Right lobe of liver (tissue), 6 donors: ENCODE measurements at places on chromosomes 1 and 21. TPM values are rescaled to one million over a fixed set of nuclear protein-coding genes. Genes with fewer than 3 reads are reported as not detected.
A peak's percentile ranks its signal among the peaks of the same experiment; 100 is the strongest.

DNA sequence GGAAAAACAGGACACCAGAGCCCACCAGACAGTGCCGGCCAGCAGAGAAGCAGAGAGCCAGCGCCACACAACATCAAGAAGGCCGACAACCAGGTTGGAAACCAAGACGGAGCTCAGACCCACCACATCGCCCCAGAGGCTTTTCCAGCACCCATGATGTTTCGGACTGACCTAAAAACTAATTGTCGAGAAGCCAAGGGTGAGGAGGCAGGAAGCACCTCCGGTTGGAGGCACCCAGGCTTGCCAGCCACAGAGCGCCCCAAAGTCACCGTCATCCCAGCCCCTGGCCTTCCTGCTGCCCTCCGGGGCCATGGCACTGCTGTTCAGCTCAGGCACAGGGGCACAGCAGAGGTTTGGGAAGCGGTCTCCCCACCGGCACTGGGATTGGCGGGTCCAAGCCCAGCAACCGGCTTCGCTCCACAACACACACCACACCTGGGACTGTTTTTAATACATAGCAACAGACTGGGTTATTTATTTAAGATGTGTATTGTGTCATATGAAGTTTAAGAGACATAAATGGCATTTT is 67.2 kb downstream of the SLC37A1 start:
- no peaks in the 10 kb centered on the region for H3K27me3 ChIP-seq
- H3K36me3 ChIP-seq, result no peaks in the 10 kb centered on the region
- peak; percentile 43 for DNase-seq
- no peak overlapping the region for H3K4me3 ChIP-seq

- H3K27me3 ChIP-seq, result no peaks in the 10 kb centered on the region
- H3K27ac ChIP-seq, result no peak overlapping the region
- no peak overlapping the region for H3K4me3 ChIP-seq
- no peaks in the 10 kb centered on the region for H3K36me3 ChIP-seq
- no peak for DNase-seq
These were observed 90.9 kb downstream of the GIPC2 start for GRCh38 chr1:78136680-78137079.

CFHR1 gene
- 490 TPM for total RNA-seq

GRCh38 chr1:23585321-23586022 is 26.2 kb upstream of the ID3 start:
- no peak for DNase-seq
- H3K4me3 ChIP-seq, result no peak overlapping the region
- no peaks in the 10 kb centered on the region for H3K36me3 ChIP-seq
- H3K4me1 ChIP-seq, result no peaks in the 10 kb centered on the region

FRRS1 gene
- 29.3 TPM for total RNA-seq

GRCh38 chr1:27299385-27300271 is 22.3 kb upstream of the TMEM222 start:
- no peak for DNase-seq
- no peaks in the 10 kb centered on the region for H3K27me3 ChIP-seq
- H3K36me3 ChIP-seq, result no peaks in the 10 kb centered on the region
- H3K4me3 ChIP-seq, result no peak overlapping the region
- no peaks in the 10 kb centered on the region for H3K4me1 ChIP-seq

GRCh38 chr21:45534636-45535331 is 7.5 kb downstream of the SLC19A1 start:
- no peaks in the 10 kb centered on the region for H3K27me3 ChIP-seq
- no peak overlapping the region for H3K4me3 ChIP-seq
- DNase-seq, result peak; percentile 87
- H3K4me1 ChIP-seq, result peaks cover 7% of the 10 kb centered on the region

GRCh38 chr1:243758647-243759046 is 91.4 kb downstream of the AKT3 start:
- H3K36me3 ChIP-seq, result no peaks in the 10 kb centered on the region
- no peak for DNase-seq
- no peak overlapping the region for H3K27ac ChIP-seq
- no peaks in the 10 kb centered on the region for H3K4me1 ChIP-seq
- no peaks in the 10 kb centered on the region for H3K27me3 ChIP-seq

DNA sequence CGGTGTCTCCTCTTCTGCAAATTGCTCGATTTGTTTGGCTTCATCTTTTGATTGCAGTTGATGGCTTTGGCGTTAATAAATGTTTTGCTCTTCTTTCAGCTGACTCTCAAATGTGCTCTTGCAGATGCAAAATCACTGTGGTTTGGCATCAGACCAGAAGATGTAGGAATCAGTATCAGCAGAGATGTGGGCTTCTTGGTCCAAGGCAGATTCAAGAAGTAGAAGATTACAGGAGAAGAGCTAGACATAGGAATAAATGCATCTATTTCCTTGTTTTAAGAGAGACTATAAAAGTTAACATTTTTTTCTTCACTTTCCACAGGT is 59.8 kb upstream of the BACH1 start:
- no peaks in the 10 kb centered on the region for H3K27me3 ChIP-seq
- no peak overlapping the region for H3K27ac ChIP-seq
- no peaks in the 10 kb centered on the region for H3K4me1 ChIP-seq
- no peak for DNase-seq
- H3K36me3 ChIP-seq, result no peaks in the 10 kb centered on the region
- H3K4me3 ChIP-seq, result no peak overlapping the region

GRCh38 chr1:28507247-28507645 is 1.4 kb downstream of the RCC1 start:
- H3K4me1 ChIP-seq, result peaks cover 5% of the 10 kb centered on the region
- peaks cover 16% of the 10 kb centered on the region for H3K36me3 ChIP-seq
- DNase-seq, result no peak
- no peaks in the 10 kb centered on the region for H3K27me3 ChIP-seq
- peak overlapping the region; percentile 72 for H3K4me3 ChIP-seq

- no peak overlapping the region for H3K4me3 ChIP-seq
- no peak overlapping the region for H3K27ac ChIP-seq
- H3K36me3 ChIP-seq, result no peaks in the 10 kb centered on the region
- H3K27me3 ChIP-seq, result no peaks in the 10 kb centered on the region
These were observed 72.6 kb upstream of the TARDBP start for GRCh38 chr1:10939654-10940450.

- no peaks in the 10 kb centered on the region for H3K27me3 ChIP-seq
- no peaks in the 10 kb centered on the region for H3K36me3 ChIP-seq
- no peak overlapping the region for H3K4me3 ChIP-seq
- H3K27ac ChIP-seq, result no peak overlapping the region
- no peak for DNase-seq
- no peaks in the 10 kb centered on the region for H3K4me1 ChIP-seq
These were observed 168.8 kb downstream of the TNR start for GRCh38 chr1:175574566-175574965.

SELP gene
- total RNA-seq, result 0.70 TPM

GRCh38 chr1:16072616-16073484 is 601 bp downstream of the FAM131C start:
- no peaks in the 10 kb centered on the region for H3K27me3 ChIP-seq
- peaks cover 7% of the 10 kb centered on the region for H3K4me1 ChIP-seq
- DNase-seq, result no peak
- no peaks in the 10 kb centered on the region for H3K36me3 ChIP-seq
- H3K4me3 ChIP-seq, result no peak overlapping the region

DNA sequence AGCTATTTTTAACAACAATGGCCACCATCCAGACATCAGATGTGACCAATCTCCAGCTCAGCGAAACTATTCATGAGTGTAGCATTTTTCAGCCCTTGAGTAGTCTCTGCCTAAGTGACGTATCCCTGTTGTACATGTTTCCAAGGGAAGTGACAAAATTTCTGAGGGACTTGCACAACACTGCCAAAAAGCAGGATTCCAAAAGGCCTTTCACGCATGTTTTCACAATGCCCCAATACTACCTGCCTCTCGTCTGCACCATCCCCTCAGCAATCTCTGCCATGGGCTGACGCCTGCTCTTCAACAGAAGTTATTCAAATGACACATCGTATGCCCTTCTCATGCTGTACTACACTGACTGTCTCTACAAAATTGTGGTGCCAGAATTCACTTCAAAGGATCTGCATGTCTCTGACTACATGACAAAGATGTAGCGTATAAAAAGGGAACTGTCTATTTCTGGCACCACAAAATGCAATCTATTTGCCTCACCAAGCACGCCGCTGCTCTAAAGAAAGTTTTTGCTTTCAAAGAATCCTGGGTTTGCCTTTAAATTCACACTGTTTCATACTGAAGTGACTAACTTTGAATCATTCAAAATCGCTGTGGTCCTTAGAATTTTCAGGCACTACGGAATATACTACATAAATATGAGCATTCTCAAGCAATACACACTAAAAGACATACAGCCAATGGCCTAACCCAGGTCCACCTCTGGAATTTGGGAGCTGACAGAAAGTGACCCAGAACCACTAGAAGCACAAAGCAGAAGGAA is 32.9 kb downstream of the JAK1 start:
- no peaks in the 10 kb centered on the region for H3K36me3 ChIP-seq
- DNase-seq, result no peak
- peaks cover 6% of the 10 kb centered on the region for H3K4me1 ChIP-seq
- no peaks in the 10 kb centered on the region for H3K27me3 ChIP-seq
- peak overlapping the region; percentile 48 for H3K27ac ChIP-seq

DNA sequence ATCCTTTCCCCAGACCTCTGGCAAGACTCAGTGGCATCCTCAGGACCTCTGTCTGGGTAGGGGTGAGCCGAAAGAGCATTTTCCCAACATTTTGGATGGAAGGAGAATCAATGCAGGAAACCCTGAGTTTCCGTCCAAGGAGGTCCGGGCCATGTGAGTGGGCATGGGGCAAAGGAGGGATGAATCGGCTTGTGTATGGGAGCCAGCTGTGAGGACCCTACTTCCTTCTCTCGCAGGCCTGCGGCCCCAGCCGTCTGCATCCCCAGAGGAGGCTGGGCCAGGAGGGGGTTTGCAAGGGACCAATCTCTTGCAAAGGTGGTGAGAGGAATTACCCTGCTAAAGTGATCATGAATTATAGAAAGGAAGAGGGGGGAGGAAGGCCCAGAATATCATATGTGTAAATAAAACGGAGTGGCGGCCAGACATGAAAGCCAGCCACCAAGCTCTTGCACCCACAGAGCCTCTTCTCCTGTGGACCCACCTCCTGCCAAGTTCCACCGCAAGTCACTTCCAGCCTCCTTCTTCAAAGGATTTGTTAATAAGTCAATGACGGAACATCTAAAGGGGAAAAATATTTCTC is 48.2 kb upstream of the POU3F1 start:
- no peaks in the 10 kb centered on the region for H3K36me3 ChIP-seq
- H3K4me1 ChIP-seq, result no peaks in the 10 kb centered on the region
- no peak overlapping the region for H3K4me3 ChIP-seq
- DNase-seq, result no peak
- H3K27me3 ChIP-seq, result no peaks in the 10 kb centered on the region

LDLRAD1 gene
- total RNA-seq, result 0.57 TPM

APCS gene
- total RNA-seq, result 1,116 TPM

ANKRD34A gene
- total RNA-seq, result 0.19 TPM

DNA sequence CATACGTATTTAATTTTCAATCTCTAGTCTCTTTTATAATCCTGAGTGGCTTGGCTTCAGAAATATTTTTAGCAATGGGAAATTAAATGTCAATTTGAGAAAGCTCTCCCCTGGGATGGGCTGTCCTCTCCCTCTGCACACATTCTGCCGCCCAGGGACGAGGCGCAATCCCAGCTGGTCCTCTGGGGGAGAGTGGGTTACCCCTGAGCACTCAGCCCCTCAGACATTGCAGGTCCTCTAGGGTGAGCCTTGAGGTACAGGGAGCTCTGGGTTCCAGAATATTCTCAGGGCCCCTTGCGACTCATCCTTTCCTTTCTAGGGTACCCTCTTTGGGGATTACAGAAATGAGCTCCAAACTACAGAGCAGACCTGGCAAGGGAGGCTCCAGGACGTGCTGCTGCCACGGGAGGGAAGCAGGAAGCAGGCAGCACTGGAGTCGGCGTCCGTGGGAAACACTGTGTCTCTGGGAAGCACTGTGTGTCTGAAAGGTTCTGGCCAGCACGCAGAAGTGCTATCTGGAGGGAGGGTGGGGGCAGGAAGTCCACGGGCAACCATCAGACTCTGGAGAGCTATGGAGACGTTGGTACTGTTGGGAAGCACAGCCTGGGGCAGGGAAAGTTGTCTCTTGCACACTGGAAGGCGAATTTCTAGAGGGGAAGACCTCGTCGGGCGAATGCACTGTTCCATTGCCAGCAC is 343.3 kb upstream of the VAMP3 start:
- no peaks in the 10 kb centered on the region for H3K27me3 ChIP-seq
- no peak overlapping the region for H3K4me3 ChIP-seq
- H3K36me3 ChIP-seq, result no peaks in the 10 kb centered on the region
- no peak overlapping the region for H3K27ac ChIP-seq
- no peaks in the 10 kb centered on the region for H3K4me1 ChIP-seq

GRCh38 chr1:33791251-33791650 is 72.6 kb upstream of the HMGB4 start:
- H3K27ac ChIP-seq, result no peak overlapping the region
- no peaks in the 10 kb centered on the region for H3K4me1 ChIP-seq
- DNase-seq, result no peak
- H3K27me3 ChIP-seq, result no peaks in the 10 kb centered on the region

HRNR gene
- total RNA-seq, result not detected
